T-cell (primary cell): ENCODE measurements at places on chromosomes 4 and X. TPM values are rescaled to one million over a fixed set of nuclear protein-coding genes. Genes with fewer than 3 reads are reported as not detected.

The TAF7L gene
- not detected for total RNA-seq

The LIN54 gene
- 17.9 TPM for total RNA-seq

The XK gene
- 0.18 TPM for total RNA-seq

The CENPVL3 gene
- not detected for total RNA-seq

GRCh38 chr4:150211016-150211415 is 132.8 kb downstream of the DCLK2 start:
- no peaks in the 10 kb centered on the region for H3K36me3 ChIP-seq
- no peak overlapping the region for H3K27ac ChIP-seq
- H3K4me3 ChIP-seq = no peak overlapping the region
- DNase-seq = no peak
- no peaks in the 10 kb centered on the region for H3K4me1 ChIP-seq
- no peaks in the 10 kb centered on the region for H3K27me3 ChIP-seq

DNA sequence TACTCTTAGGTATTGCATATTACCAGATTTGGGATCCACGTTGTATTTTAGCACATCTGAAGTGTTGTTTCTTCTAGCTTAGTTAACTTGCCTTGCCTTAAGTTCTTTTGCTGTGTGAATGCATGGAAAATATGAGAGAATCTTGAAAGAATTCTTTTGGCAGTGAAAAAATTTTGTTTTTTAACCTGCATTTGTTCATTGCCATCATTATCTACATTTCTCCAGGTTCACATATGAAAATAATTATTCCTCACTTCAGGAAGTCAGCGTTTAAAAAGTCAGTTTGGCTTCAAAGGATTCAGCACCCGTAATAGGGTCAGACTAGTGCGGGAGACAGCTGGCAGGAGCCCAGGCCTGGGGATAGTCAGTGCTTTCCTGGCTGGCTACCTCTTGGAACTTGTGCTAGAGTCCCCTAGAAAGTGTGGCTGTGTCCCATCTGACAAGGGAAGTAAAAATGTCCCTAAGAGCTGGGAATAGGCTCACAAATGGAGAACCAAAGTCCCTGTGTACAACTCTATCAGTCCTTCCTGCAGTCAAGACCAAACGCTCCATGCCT is 251.9 kb upstream of the KLF3 start:
- DNase-seq = no peak
- H3K27ac ChIP-seq = no peak overlapping the region
- H3K4me1 ChIP-seq = no peaks in the 10 kb centered on the region
- no peaks in the 10 kb centered on the region for H3K27me3 ChIP-seq
- H3K4me3 ChIP-seq = no peak overlapping the region
- H3K36me3 ChIP-seq = no peaks in the 10 kb centered on the region

GRCh38 chrX:130552444-130553073 is 150.8 kb downstream of the RBMX2 start:
- no peak overlapping the region for H3K27ac ChIP-seq
- H3K4me1 ChIP-seq = no peaks in the 10 kb centered on the region
- no peak overlapping the region for H3K4me3 ChIP-seq
- peaks cover 2% of the 10 kb centered on the region for H3K27me3 ChIP-seq
- no peaks in the 10 kb centered on the region for H3K36me3 ChIP-seq

GRCh38 chr4:99324979-99325378 is 3.8 kb upstream of the ADH1B start:
- no peaks in the 10 kb centered on the region for H3K27me3 ChIP-seq
- no peak overlapping the region for H3K27ac ChIP-seq
- no peaks in the 10 kb centered on the region for H3K36me3 ChIP-seq
- no peak for DNase-seq

DNA sequence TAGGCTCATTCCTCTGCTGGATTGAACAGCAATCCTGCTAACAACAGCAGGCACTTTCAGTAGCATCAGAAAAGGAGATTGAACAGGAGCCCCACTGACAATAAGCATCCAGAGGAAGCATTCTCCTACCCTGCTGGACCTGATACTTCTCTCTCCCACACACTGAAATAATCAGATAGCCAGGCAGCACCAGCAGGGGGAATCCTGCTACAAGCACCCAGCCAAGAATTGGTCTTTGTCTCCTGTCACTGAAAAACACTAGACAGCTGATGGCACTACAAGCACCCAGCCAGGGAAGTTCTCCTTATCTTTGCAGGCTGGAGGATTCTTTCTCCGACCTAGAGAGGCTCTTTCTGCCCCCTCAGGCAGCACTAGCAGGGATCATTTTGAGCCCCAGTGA is 444.3 kb upstream of the GRIA3 start:
- no peaks in the 10 kb centered on the region for H3K27me3 ChIP-seq
- H3K4me1 ChIP-seq = no peaks in the 10 kb centered on the region
- no peak for DNase-seq
- H3K27ac ChIP-seq = no peak overlapping the region
- no peak overlapping the region for H3K4me3 ChIP-seq

GRCh38 chr4:120995266-120996010 is 72.9 kb upstream of the PRDM5 start:
- no peak overlapping the region for H3K4me3 ChIP-seq
- no peak for DNase-seq
- peaks cover 9% of the 10 kb centered on the region for H3K4me1 ChIP-seq
- no peaks in the 10 kb centered on the region for H3K27me3 ChIP-seq

GRCh38 chrX:12974305-12974795 is 560 bp upstream of the TMSB4X start:
- H3K4me1 ChIP-seq = peaks cover 30% of the 10 kb centered on the region
- no peaks in the 10 kb centered on the region for H3K27me3 ChIP-seq
- H3K36me3 ChIP-seq = peaks cover 21% of the 10 kb centered on the region
- peak overlapping the region; percentile 98 for H3K4me3 ChIP-seq

DNA sequence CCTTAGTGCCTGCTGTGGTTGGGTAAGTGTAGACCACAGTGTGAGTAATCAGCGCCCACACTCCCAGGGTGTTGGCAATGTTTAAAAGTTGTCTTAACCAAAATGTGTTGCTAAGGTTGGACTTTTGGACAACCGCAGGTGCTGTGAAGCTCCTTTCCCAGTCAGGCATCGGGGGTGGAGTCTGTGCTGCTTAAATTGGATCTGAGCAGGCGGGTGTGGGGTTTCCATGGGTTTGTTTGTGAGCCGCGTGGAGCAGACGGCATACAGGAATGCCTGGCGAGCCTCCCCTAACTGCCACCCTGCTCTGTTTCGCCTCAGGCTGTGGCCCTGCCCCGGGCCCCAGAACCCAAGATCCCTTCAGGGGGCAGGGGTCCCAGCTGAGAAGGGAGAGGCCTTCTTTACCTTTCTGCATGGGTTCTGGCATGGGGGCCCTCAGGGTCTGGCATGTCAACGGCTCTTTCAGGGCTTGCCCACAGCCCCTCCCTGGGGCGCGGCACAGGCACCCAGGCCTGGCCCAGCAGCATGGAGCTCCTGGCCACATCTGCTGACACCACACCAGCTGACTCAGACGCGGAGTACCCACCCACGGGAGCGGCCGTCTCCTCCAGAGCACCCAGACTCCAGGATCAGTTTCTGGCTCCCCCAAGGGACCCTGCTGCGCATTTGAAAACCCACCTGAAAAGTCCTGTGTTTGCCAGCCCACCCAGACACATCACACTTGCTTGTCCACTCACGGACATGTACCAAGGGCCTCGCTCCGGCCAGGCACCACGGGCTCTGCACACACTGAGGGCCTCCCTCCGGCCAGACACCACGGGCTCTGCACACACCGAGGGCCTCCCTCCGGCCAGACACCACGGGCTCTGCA is 5.1 kb upstream of the SPON2 start:
- H3K36me3 ChIP-seq = no peaks in the 10 kb centered on the region
- peaks cover 24% of the 10 kb centered on the region for H3K27me3 ChIP-seq

DNA sequence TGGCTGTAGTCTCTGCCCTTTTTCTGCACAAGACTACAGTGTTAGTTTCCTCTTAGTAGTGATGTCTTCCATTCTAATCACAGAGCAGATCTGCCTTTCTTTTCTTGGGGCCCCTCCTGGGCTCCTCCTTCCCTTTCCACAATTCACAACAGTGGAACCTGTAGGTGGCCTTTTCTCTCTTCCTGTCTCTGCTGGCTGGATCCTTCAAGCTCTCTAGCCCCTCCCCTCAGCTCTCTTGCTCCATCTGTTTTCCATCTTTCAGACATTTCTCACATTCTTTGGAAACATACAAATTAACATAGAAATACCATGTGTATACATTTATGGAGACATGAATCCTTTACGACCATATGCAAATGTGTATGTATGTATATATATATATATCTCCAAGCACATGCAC is 304 bp upstream of the SPIN2A start:
- H3K36me3 ChIP-seq = no peaks in the 10 kb centered on the region
- H3K4me1 ChIP-seq = no peaks in the 10 kb centered on the region
- H3K27ac ChIP-seq = no peak overlapping the region
- no peak overlapping the region for H3K4me3 ChIP-seq

DNA sequence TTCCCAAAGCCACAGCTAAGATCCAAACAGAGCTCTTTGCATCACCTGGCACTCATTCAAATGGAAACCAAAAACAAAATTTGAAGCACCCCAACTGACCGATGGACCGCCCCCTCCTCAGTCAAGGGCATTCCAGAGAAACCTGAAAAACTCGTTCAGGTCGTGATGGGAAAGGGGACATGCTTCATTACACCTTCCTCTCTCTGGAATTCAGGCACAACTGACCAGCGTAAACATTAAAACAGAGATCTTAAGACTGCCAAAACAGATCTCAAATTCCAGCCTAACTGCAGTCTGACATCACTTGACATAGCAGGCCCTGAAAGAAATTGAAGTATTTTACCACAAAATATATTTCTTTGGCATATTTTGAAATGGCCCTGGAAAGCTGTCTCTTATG is 28.5 kb downstream of the PTTG2 start:
- H3K4me3 ChIP-seq = no peak overlapping the region
- H3K36me3 ChIP-seq = no peaks in the 10 kb centered on the region
- H3K27me3 ChIP-seq = no peaks in the 10 kb centered on the region
- H3K27ac ChIP-seq = no peak overlapping the region

- H3K4me1 ChIP-seq = peaks cover 76% of the 10 kb centered on the region
- DNase-seq = no peak
- peak overlapping the region; percentile 100 for H3K27ac ChIP-seq
- no peaks in the 10 kb centered on the region for H3K36me3 ChIP-seq
- no peak overlapping the region for H3K4me3 ChIP-seq
- H3K27me3 ChIP-seq = no peaks in the 10 kb centered on the region
Observed at GRCh38 chrX:13088156-13088487, 43.7 kb upstream of the FAM9C start.

- DNase-seq = no peak
- H3K27ac ChIP-seq = no peak within 1 kb of the TSS
- H3K27me3 ChIP-seq = no peaks in the 10 kb centered on the region
- peaks cover 15% of the 10 kb centered on the region for H3K4me1 ChIP-seq
- peak within 1 kb of the TSS; percentile 43 for H3K4me3 ChIP-seq
Observed at GRCh38 chrX:68433155-68433980, at the start of gene OPHN1. Gene OPHN1 (minus strand): TSS chrX:68433495. CDS start chrX:68433020, 475 bp downstream.

DNA sequence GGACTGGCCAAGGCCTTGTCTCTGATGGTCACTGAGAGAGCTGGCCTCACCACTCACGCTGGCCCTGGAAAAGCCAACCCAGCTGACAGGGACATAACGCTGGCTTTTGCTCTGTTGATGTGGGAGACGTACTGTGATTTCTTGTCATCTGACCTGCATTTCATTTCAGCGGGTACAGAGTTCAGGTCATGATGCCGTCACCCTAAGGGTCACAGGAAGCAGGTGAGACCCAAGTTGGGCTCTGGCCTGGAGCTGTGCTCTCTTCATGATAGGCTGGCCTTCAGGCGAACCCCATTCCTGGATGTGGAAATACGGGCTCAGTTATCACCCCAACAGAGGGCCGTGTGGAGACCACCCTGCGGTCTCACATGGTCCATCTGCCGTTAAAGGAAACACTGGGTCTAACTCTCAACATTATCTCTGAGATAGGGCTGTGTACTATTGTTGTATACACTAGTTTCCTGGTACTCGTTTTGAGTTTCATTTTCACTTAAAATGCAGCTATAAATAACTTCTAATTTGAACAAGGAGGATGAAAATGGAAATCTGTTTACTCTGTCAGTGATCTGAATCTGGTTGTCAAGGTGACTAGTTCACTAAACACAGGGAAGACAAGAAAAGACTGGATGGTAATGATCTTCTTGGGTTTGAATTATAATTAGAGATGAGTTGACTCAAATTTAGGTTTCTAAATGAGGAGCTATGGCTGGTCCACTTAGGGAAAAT is 89.1 kb downstream of the TBC1D9 start:
- H3K4me3 ChIP-seq = no peak overlapping the region
- no peaks in the 10 kb centered on the region for H3K36me3 ChIP-seq
- no peak overlapping the region for H3K27ac ChIP-seq
- no peak for DNase-seq
- H3K4me1 ChIP-seq = no peaks in the 10 kb centered on the region
